ENCODE measurements at places on chromosomes 4 and X. TPM values are rescaled to one million over a fixed set of nuclear protein-coding genes. Genes with fewer than 3 reads are reported as not detected.

GRCh38 chrX:39890807-39891206 is 207.0 kb downstream of the BCOR start:
- peaks cover 3% of the 10 kb centered on the region for H3K4me1 ChIP-seq
- no peak overlapping the region for H3K27ac ChIP-seq
- no peak for DNase-seq
- H3K36me3 ChIP-seq = no peaks in the 10 kb centered on the region
- no peak overlapping the region for H3K4me3 ChIP-seq
- H3K27me3 ChIP-seq = no peaks in the 10 kb centered on the region

GRCh38 chr4:71604785-71605184 is 179.1 kb downstream of the GC start:
- H3K4me3 ChIP-seq = no peak overlapping the region
- H3K27ac ChIP-seq = no peak overlapping the region
- no peaks in the 10 kb centered on the region for H3K27me3 ChIP-seq
- no peaks in the 10 kb centered on the region for H3K36me3 ChIP-seq
- DNase-seq = no peak

NPY2R gene
- 0.05 TPM for total RNA-seq

DNA sequence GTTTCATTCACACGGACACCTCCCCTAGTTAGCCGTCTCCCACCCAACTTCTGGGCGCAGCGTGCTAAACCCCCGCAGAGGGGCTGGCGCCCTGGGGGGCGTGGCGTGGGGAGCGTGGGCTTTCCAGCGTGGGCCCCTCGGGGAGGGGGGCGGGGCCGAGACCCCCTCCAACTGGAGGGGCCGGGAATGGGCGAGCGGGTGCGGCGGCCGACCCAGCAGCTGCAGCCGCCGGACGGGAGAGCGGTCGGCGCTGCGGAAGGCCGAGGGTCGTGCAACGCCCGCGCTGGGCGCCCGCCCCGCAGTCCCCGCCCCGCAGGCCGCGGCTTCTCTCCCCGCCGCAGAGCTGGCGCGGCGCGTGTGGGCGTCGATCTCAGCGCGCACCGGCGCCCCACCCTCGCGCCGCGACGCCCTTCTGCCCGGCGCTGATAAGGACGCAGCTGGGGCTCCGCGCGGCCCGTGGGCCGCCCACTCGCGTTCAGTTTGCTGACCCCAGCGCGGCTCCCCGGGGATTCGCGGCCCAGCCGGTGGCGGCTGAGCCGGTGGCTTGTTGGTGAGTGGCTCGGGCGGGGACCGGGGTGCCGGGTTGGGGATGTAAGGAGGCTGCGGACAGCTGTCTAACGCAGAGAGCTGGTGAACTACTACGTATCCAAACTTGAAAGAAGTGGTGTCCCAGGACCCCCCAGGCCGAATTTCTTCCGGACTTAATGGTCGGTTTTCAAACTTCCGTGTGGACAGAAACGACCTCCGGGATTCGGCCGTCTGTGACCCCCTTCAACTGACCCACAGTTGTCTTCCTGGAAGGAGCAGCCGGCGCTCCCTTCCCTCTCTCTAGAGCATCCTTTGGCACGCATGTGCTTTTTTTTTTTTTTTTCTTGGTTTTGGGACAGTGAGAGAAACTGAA is 1.5 kb downstream of the FHDC1 start:
- peaks cover 53% of the 10 kb centered on the region for H3K27me3 ChIP-seq
- peak overlapping the region; percentile 40 for H3K4me3 ChIP-seq
- peaks cover 22% of the 10 kb centered on the region for H3K4me1 ChIP-seq
- H3K27ac ChIP-seq = no peak overlapping the region

GRCh38 chr4:25938366-25938765 is 24.3 kb downstream of the SMIM20 start:
- H3K4me1 ChIP-seq = no peaks in the 10 kb centered on the region
- DNase-seq = no peak
- no peak overlapping the region for H3K4me3 ChIP-seq
- H3K27ac ChIP-seq = no peak overlapping the region
- H3K36me3 ChIP-seq = no peaks in the 10 kb centered on the region

DNA sequence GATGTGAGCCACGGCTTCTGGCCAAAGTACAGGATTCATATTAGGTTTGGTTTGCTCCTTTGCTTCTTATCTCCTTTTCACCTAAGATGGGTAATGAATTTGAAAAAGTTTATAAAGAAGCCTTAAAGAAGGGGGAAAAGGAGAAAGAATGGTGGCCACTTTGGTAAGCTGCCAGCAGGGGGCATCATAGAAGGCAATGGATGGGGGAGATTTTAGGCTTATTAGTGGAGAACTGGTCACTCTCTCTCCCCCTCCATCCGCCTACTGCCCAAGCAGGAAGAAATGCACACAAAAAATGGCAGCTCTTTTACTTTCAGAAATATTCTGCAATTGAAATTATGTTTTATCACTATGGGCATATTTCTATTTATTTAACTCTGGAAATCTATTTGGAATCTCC is 32.0 kb downstream of the SPARCL1 start:
- H3K27me3 ChIP-seq = no peaks in the 10 kb centered on the region
- no peak overlapping the region for H3K27ac ChIP-seq
- H3K4me3 ChIP-seq = no peak overlapping the region
- H3K36me3 ChIP-seq = no peaks in the 10 kb centered on the region

GRCh38 chrX:88284844-88285243 is 462.2 kb upstream of the CPXCR1 start:
- H3K4me3 ChIP-seq = no peak overlapping the region
- H3K27me3 ChIP-seq = no peaks in the 10 kb centered on the region
- no peak overlapping the region for H3K27ac ChIP-seq
- no peaks in the 10 kb centered on the region for H3K36me3 ChIP-seq

DNA sequence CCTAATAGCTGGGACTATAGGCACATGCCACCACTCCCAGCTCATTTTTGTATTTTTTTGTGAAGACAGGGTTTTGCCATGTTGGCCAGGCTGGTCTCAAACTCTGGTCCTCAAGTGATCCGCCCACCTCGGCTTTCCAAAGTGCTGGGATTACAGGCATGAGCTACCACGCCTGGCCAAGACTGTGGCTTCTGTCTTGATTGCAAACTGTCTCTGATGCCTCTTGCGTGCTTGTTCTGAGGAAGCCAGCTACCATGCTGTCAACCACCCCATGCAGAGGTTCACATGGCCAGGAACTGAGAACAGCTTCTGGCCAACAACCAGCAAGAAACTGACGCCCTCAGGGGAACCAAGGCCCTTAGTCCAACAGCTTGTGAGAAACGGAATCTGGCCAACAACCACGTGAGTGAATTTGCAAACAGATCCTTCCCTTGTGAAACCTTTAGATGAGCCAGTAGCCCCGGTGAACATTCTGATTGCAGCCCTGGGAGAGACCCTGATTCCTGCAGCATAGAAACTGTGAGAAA is 71.2 kb downstream of the SUPT20HL2 start:
- H3K36me3 ChIP-seq = no peaks in the 10 kb centered on the region
- DNase-seq = no peak
- no peaks in the 10 kb centered on the region for H3K4me1 ChIP-seq
- no peaks in the 10 kb centered on the region for H3K27me3 ChIP-seq
- no peak overlapping the region for H3K27ac ChIP-seq

PRDM8 gene
- total RNA-seq = 1.3 TPM

DNAAF6 gene
- 0.05 TPM for total RNA-seq

- peaks cover 15% of the 10 kb centered on the region for H3K36me3 ChIP-seq
- H3K4me1 ChIP-seq = peaks cover 4% of the 10 kb centered on the region
- peak overlapping the region; percentile 93 for H3K4me3 ChIP-seq
- DNase-seq = no peak
- H3K27ac ChIP-seq = peak overlapping the region; percentile 39
These were observed 672 bp downstream of the PGM2 start for GRCh38 chr4:37827030-37827685.

TEC gene
- total RNA-seq = 2.9 TPM

DNA sequence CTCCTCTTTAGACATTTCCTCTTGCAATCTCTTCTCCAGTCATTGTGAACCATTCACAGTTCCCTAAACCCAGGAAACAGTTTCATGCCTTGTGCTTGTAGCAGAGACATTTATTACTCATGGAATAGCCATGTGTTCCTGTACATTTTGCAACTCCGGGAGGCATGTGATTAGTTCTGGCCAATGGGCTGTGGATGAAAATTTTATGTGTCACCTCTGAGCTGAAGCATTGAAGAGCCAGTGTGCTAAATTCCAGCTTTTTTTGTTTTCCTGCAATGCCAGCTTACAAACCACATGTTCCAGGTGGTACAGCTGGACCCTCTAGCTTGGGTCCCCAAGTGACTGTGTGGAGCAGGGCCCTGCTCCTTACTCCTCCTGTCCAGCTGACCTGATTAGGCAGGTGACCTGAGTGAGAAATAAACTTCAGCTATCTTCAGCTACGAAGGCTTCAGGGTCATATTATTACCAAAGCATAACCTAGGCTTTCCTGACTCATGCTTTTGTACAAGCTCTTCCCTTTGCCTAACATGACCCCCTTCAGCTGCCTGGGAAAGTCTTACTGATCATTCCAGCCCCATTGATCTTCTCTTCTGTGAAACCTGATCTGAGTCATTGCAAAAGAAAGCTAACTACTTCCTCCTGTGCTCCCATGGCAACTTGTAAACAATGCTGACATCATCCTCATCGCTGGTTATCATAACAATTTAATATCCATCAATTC is 200.4 kb downstream of the PTTG2 start:
- H3K27ac ChIP-seq = no peak overlapping the region
- no peak overlapping the region for H3K4me3 ChIP-seq
- peaks cover 5% of the 10 kb centered on the region for H3K4me1 ChIP-seq

DNA sequence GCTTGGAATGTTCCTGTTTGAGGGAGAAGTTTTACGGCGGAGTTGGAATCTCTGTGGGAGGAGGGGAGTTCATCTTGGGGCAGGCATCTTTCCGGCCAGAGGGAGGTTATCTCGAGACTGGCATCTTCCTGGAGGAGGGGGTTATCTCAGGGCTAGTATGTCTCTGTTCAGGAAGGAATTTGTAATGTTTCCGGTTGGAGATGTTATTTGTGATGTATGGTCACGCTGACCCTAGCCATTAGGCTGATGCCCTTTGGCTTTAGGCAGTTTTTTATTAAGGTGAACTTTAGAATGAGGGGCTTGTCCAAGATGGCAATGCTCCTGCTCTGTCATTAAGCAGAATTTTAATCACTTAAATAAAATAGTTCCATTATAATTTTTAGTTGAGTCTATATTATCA is 449.7 kb downstream of the PCDH10 start:
- H3K4me1 ChIP-seq = no peaks in the 10 kb centered on the region
- H3K4me3 ChIP-seq = no peak overlapping the region
- H3K27me3 ChIP-seq = no peaks in the 10 kb centered on the region

DNA sequence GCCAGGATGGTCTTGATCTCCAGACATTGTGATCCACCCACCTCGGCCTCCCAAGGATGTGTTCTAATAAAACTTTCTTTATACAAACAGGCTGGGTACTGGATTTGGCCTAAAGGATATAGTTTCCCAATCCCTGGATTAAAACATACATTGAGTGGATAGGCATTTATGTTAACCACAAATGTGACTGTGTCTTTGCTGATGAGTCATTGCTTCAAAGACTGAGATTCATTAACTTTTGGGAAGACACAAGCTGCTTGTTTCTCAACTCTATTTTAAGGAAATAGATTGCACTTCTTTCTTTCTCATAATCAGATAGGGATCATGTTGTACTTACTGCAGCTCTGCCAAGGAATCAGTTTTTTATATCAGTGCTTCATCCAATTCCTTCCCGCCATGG is 131.3 kb upstream of the AGA start:
- no peak overlapping the region for H3K4me3 ChIP-seq
- DNase-seq = no peak
- no peaks in the 10 kb centered on the region for H3K4me1 ChIP-seq
- no peak overlapping the region for H3K27ac ChIP-seq

DNA sequence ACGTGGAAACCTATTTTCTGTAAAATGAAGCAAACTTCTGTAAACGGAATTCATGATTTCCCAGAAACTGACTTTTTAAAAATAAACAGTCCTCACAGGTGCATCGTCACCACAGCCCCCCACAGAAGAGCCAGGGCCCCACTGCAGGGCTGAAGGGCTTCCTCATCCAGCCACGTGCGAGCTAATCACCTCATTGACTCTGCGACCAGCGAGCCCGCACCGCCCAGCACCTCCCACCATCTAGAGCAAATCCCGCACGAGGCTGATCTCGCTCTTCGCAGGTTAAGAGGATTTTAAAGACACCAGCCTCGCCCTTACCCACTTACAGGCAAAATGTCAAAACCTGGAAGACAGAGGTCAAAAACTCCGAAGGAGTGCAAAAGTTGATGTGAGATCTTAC is 14.8 kb downstream of the PPP2R3B start:
- peak overlapping the region; percentile 36 for H3K27ac ChIP-seq
- DNase-seq = no peak
- peaks cover 6% of the 10 kb centered on the region for H3K27me3 ChIP-seq
- H3K4me1 ChIP-seq = peaks cover 52% of the 10 kb centered on the region
- peaks cover 2% of the 10 kb centered on the region for H3K36me3 ChIP-seq

GRCh38 chr4:16104520-16104919 is 20.7 kb upstream of the PROM1 start:
- H3K36me3 ChIP-seq = no peaks in the 10 kb centered on the region
- no peak for DNase-seq
- H3K27ac ChIP-seq = no peak overlapping the region
- no peaks in the 10 kb centered on the region for H3K27me3 ChIP-seq

- H3K36me3 ChIP-seq = no peaks in the 10 kb centered on the region
- H3K4me3 ChIP-seq = no peak overlapping the region
- no peak overlapping the region for H3K27ac ChIP-seq
- H3K4me1 ChIP-seq = no peaks in the 10 kb centered on the region
- no peak for DNase-seq
- no peaks in the 10 kb centered on the region for H3K27me3 ChIP-seq
These were observed 188.3 kb downstream of the SH3BGRL start for GRCh38 chrX:81390237-81390636.

DNA sequence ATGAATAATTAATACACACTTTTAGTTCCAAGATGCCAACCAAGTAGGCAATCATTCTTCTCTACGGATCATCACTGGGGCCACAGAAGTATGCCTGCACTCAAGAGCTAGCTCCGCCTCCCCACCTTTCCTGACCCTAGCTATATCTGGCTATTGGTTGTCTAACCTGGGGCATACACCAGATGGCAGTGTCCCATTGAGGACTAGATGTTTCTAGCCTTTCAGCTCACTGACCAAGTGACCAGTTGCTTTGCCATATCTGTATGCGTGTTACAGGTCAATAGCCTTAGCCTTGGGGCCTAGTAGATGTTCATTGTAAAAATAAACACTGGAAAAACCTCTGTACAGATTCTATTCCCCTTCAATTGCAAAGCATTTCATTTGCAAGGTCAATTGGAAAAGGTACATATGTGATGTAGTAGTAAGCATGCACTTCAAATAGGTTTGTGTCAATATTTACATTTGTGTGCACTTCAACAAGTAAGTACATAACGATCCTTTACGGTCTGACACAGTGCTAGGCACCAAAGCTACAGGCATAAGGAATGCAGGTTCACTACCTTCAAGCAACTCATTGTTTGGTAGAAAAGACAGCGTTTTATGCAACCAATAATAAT is 521.7 kb downstream of the PPARGC1A start:
- no peaks in the 10 kb centered on the region for H3K27me3 ChIP-seq
- no peak overlapping the region for H3K27ac ChIP-seq
- no peaks in the 10 kb centered on the region for H3K4me1 ChIP-seq
- no peak overlapping the region for H3K4me3 ChIP-seq
